ENCODE measurements at places on chromosomes 7 and 10.

DNA sequence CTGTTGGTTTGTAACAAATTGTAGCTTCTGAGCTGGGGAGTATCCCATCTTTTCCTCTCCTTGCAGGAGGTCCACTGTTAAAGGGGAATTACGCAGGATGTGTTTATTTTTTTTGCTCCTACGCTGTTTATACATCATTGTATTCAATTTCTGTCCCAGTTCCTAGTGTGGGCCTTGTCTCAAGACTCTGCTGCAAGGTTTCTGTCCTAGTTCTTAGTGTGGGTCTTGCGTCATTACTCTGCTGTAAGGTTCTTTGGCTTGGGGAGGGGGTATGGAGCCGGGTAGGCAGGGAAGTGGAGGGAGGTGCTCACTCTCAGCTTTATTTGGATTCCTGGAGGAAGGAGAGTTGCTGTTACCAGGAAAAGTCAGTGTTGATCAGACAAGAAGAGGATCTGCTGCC is 64.0 kb upstream of the TRIM8 start:
- no peak for DNase-seq

DNA sequence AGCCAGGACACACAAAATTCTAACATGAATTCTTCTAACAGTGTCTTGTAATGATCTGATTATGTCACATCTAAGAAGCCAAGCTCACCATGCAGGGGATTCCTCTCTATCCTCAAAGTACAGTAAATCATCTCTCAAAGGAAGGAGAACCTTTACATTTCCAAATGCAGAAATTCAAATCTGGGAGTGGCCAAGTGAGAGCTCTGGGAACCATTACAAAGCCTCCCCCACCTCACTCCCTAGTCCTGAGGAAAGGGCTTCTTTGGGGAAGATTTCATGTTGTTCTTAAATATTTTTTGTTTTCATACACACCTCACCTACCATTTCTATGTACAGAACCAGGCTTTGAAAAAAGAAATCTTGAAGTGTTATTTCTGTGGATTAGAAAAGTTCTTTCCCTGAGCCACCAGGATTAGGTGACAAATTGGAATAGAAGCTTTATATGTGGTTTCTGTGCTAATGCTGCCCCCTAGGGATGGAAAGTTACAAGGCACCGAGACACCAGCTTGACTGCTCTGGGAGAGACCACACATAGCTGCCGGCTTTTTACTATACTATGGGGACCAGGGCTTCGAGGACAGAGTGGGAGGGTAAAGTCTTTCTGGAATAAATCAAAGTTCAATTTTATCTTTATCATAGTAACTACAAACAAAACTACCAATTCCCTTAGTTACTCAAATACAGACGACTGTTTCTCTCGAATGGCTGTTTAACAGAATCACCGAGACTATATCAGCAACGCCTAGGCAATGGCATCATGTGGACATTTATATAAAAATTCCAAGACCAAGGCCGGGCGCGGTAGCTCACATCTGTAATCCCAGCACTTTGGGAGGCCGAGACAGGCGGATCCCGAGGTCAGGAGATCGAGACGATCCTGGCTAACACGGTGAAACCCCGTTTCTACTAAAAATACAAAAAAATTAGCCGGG is 116.1 kb downstream of the RNF216 start:
- DNase-seq, result no peak

DNA sequence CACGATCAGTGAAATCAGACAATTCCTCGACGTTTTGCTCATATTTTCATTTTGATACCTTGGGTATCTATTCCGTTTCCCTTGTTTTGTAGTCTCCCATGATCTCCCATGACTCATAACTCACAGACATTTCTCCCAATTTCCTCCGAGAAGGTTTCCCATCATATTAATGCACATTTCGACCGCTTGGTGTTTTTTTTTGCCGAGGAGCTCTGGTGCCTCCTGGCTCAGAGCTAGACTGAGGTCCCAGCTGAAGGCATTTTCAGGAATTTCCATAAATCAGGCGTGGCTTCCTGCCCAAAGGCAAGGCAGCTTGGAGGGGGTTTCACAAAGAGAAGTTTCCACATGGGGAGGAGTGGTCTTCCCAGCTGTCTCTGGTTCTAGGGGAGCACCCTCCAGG is 148.2 kb upstream of the TNS3 start:
- DNase-seq, result no peak

DNA sequence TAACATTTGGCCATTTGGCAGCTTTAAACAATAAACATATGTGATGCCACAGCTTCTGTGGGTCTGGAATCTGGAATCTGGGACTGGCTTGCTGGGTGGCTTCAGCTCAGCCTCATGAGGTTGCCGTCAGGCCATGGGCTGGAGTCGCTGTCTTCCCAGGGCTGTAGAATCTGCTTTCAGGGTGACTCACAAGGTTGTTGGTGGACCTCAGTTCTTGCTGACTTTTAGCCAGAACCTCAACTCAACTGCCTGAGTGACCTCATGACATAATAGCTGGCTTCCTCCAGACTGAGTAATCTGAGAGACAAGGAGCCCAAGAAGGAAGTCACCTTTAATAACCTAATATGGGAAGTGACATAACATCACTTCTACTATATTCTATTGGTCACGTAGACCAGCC is 44.6 kb upstream of the TSPAN13 start:
- no peak for DNase-seq

DNA sequence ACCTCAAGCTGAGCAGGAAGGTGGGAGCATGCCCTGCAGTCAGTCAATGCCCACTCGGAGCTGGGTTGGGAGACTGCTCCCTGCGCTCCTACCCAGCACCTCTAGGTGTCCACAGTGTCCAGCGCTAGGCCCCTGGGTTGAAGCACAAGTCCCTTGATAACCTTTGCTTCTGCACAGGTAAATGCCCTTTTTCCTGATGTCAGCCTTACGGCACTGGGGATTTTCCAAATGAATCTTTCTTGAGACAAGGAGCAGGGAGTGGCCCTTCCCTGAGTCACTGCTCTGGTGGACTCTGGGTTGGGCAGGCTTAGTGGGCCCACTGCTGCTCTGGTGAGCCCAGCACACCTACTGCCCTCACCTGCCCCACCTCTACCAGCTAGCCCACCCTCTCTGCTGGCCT is 61.9 kb upstream of the OPN4 start:
- no peak for DNase-seq

DNA sequence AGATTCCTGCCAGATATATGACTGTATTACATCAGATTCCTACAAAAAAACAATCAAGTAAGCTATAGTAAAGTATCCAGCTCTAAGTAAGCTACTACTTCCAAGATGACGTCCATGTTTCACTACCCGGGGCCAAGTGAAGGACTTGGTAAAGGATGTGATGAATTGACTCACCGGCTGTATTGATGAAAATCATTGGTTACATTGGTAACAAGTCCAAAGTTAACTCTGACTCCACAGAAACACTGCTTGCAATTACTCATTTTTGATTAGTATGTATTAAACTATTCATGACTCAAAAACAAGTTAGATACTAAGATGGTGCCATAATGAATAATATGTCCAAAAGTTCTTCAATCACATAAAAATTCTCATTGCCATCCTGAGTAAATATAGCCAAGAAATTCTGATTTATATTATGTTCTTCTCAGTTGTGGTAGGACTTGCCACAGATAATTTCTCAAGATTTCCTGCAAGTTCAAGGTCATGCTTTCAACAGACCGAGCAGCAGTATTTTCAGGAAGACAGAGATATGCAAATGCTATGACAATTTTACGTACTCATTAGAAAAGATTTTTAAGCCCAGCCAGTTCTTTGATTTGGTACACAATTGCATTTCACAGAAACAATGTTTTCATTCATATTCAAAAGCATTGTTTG is 12.6 kb upstream of the DNAJC1 start:
- no peak for DNase-seq

- no peak for DNase-seq
Observed at GRCh38 chr10:98589007-98589406, 142.3 kb upstream of the HPS1 start.

GRCh38 chr7:151982806-151983205 is 26.6 kb downstream of the GALNTL5 start:
- no peak for DNase-seq

GRCh38 chr10:70234668-70235447 is 1.6 kb upstream of the PPA1 start:
- DNase-seq, result no peak

DNA sequence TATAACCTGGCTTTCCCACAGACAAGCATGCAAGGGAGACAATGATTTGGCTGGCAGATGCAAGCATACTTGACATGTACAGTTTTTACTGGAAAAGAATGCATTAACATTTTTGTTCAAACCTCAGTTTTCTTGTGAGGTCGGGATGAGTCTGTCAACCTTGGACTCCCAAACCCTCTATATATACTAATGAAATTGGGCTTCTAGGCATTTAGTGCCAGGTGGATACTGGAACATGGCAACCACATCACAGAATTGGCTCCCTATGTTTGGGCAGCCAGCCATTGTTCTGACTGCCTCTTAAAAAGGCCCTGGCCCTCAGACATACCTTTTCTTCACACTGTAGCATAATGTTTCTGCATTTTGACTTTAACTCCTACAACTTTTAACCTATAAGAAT is 39.1 kb downstream of the CDK6 start:
- no peak for DNase-seq

Data from coronary artery (tissue), 2 donors.